ENCODE measurements at places on chromosomes 12 and 14.

GRCh38 chr12:10618338-10618987, 5.1 kb upstream of the MAGOHB start:
- DNase-seq, result peak; percentile 87

- no peak for DNase-seq
Observed at GRCh38 chr12:12350868-12351463, 924 bp upstream of the MANSC1 start.

DNA sequence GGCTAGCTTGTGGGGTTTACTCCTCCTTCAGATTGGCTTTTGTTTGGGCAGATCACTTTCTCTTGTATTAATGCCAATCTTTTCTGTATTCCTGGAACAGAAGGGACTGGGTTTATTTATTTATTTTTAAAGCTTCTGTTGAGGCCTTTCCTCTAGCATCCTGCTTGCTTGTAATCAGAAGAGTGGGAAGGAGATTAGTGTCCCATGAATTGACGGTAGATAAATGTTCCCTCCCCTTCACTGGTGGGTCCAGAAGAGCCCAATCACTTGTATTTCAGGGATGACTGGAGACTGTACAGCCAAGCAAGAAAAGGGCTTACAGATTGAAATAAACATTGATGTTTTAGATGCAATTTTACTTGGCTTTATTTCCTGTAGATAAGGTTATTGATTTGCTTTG, 71.0 kb downstream of the LIN52 start:
- no peak for DNase-seq

DNA sequence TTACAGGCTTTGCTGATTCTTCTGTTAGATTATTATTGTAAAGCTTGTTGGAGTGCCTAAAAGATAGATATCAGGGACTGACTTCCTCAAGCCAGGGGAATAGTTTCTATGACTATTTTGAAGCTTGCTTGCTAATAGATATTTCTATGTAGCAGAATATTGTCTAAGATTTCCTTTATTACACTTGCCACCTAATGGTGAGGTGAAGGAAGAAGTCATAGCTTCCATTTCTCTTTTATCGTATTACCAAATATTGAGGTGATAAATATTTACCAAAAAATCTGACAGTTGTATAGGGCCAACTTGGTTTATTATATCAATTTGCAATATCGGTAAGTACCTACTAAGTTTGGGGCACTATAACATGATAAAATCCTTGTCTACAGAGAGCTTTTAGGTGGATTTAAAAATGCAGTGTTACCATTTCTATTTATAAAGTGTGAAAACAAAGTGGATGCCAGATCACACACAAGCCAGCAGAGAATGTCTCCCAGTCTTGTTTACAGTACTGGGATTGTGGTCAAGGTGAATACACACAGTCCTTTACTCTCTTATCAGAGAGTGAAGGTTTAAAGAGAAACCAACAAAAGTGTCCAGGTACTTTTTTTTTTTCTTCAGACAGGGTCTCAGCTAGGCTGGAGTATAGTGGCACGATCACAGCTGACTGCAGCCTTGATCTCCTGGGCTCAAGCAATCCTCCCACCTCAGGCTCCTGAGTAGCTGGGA, 137.9 kb downstream of the IGF1 start:
- DNase-seq, result no peak

- DNase-seq, result no peak
Observed at GRCh38 chr14:106419376-106419965, 893.1 kb downstream of the TMEM121 start.
